Tracheal epithelial cell (primary cell): ENCODE measurements at places on chromosomes 5 and 9. TPM values are rescaled to one million over a fixed set of nuclear protein-coding genes. Genes with fewer than 3 reads are reported as not detected.

Gene GCNT4
- total RNA-seq = 3.6 and 4.7 TPM in 2 replicates

Gene PCDHAC2
- 1.9 and 16.0 TPM in 2 replicates for total RNA-seq

Gene ANGPTL2
- total RNA-seq = under 0.01 TPM in 1 of 2 replicates, not detected in the other

Gene FAM221B
- not detected in 2 replicates for total RNA-seq

Gene CDKN2A
- 0.64 and 15.7 TPM in 2 replicates for total RNA-seq

Gene GPR150
- total RNA-seq = 0.24 and 1.1 TPM in 2 replicates

Gene SHB
- total RNA-seq = 19.8 and 35.7 TPM in 2 replicates

Gene PHF19
- 7.0 and 7.7 TPM in 2 replicates for total RNA-seq

Gene PCDHB6
- not detected in 2 replicates for total RNA-seq

Gene SLC4A9
- total RNA-seq = 0.21 TPM in 1 of 2 replicates, not detected in the other

Gene CSF1R
- total RNA-seq = under 0.01 TPM in 1 of 2 replicates, not detected in the other

Gene TTC23L
- under 0.01 TPM in 1 of 2 replicates, not detected in the other for total RNA-seq

Gene OR2K2
- not detected in 2 replicates for total RNA-seq

Gene STING1
- total RNA-seq = 3.2 and 7.0 TPM in 2 replicates

Gene PGM5
- total RNA-seq = under 0.01 and 0.72 TPM in 2 replicates

Gene CCL19
- not detected in 2 replicates for total RNA-seq

Gene IFNB1
- total RNA-seq = not detected in 2 replicates

Gene IRX2
- total RNA-seq = 22.2 and 22.6 TPM in 2 replicates

Gene TRPM3
- 1.2 TPM in 1 of 2 replicates, not detected in the other for total RNA-seq

Gene EPB41L4A
- total RNA-seq = 3.6 and 12.4 TPM in 2 replicates

Gene PDGFRB
- under 0.01 and 0.24 TPM in 2 replicates for total RNA-seq

Gene PLEKHG4B
- total RNA-seq = 0.48 TPM in 1 of 2 replicates, not detected in the other

Gene SLC6A19
- total RNA-seq = not detected in 2 replicates

Gene C7
- total RNA-seq = under 0.01 TPM in 1 of 2 replicates, not detected in the other

Gene P4HA2
- 128 and 324 TPM in 2 replicates for total RNA-seq

Gene KCNV2
- total RNA-seq = not detected in 2 replicates

Gene TPRN
- total RNA-seq = 4.1 and 6.4 TPM in 2 replicates

Gene RABGAP1
- total RNA-seq = 32.5 and 40.9 TPM in 2 replicates

Gene F2RL2
- not detected in 2 replicates for total RNA-seq

Gene TSSK1B
- under 0.01 and 0.21 TPM in 2 replicates for total RNA-seq

Gene GNPDA1
- 69.1 and 92.3 TPM in 2 replicates for total RNA-seq

Gene CDC20B
- not detected in 2 replicates for total RNA-seq

Gene ANKRD18B
- total RNA-seq = 3.9 and 16.6 TPM in 2 replicates

Gene NIPAL4
- 6.0 and 22.2 TPM in 2 replicates for total RNA-seq

Gene PCDHGA2
- total RNA-seq = 0.21 and 0.48 TPM in 2 replicates

Gene C5orf52
- not detected in 2 replicates for total RNA-seq

Gene EQTN
- not detected in 2 replicates for total RNA-seq

Gene PTRH1
- 19.2 and 34.0 TPM in 2 replicates for total RNA-seq

Gene NR2F1-AS1
- under 0.01 and 1.2 TPM in 2 replicates for total RNA-seq

Gene IL3
- not detected in 2 replicates for total RNA-seq

Gene TMEM252
- total RNA-seq = not detected in 2 replicates

Gene PCDHGA5
- 0.24 TPM in 1 of 2 replicates, not detected in the other for total RNA-seq

Gene RGMB
- total RNA-seq = 13.5 and 16.0 TPM in 2 replicates

Gene LIFR
- total RNA-seq = 5.8 and 11.1 TPM in 2 replicates

Gene SPINK7
- total RNA-seq = 2.9 and 4.3 TPM in 2 replicates

Gene NR4A3
- 0.24 TPM in 1 of 2 replicates, not detected in the other for total RNA-seq

Gene CD274
- 2.8 and 15.2 TPM in 2 replicates for total RNA-seq

Gene SKIC3
- total RNA-seq = 88.9 and 127 TPM in 2 replicates

Gene TAS2R1
- not detected in 2 replicates for total RNA-seq

Gene MAMDC4
- 1.1 and 1.9 TPM in 2 replicates for total RNA-seq

Gene SLC2A6
- 1.9 and 37.6 TPM in 2 replicates for total RNA-seq

Gene ARSK
- 4.6 and 10.9 TPM in 2 replicates for total RNA-seq

Gene NUP188
- total RNA-seq = 34.7 and 45.1 TPM in 2 replicates
